ENCODE measurements at places on chromosomes 3 and 15. TPM values are rescaled to one million over a fixed set of nuclear protein-coding genes. Genes with fewer than 3 reads are reported as not detected.

DNA sequence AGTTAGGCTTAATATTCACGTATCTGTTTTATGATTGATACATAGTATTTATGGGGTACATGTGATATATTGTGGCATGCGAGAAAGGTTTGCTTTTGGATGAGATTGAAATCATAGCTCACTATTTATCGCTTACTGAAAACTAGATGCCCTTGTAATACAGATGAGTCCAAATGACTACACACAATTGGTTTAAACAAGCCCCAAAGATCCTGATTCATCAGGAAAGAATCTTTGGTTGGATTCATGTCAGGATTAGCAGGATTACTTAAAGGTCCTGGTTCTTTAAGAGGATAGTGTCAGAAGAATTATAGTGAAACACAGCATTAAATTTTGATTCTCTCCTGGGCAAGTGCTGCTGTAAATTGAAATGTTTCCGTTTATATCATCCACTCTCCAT, 18.6 kb upstream of the AADAC start:
- DNase-seq: no peak

DNA sequence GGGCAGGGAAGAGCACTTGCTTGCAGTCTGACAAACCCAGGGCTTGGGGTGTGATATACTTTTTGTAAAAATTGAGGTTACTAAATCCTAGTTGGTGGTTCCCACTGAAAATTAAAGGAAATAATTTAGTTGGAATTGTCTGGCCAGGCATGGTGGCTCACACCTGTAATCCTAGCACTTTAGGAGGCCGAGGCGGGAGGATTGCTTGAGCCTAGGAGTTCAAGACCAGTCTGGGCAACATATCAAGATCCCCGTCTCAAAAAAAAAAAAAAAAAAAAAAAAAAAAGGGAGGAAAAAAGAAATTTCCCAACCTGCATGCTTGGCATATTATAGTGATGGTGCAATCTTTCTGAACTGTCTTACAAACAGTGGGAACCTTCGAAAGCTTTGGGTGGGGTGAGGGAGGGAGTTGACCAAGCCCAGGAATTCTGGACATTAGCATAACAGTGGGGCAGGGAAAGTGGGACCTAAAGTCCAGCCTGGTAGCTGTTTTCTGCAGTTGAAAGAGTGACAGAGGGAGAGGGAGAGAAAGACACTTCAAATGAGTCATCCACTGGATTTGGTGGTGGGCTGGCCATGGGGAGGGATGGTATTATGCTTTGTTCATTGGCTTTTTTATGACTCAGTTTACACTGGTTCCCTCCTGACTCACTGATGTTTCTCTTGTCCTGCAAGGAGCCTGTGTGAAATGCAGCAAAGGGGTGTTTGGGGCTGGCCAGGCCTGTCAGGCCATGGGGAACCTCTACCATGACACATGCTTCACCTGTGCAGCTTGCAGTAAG, 41.1 kb downstream of the LIMD1 start:
- no peak for DNase-seq

Gene PP2D1
- total RNA-seq: not detected

Gene FAM174B
- 26.1 TPM for total RNA-seq

DNA sequence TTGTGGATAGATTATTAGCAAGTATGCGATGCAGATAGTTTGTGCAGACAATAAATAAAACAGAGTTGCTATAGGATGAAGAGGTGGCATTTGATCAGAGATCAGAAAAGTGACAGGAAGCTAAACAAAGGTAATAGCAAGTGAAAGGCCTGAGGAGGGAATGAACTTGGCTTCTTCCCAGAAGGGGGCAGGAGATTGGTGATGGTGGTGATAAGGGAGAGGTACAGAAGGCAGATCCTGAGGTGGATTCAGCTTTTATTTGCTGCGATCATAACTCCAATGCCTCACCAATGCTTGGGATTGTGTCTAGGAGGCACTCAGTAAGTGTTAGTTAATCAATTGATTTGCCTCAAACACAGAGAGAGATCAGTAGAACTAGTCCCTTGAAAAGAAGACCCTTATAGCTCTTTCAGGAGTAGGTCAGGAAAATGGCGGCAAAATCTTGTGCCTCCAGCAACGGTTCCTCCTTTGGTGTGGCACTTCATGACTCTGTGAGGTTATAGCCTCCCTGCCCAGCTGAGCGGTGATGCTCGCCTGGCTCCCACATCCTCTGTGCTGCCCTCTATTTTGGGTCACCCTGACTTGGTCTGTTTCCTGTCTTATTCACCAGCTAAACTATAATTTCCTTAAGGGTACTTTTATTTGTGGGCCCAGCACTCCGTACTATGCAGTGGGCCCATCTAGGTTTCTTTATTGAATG, 37.5 kb downstream of the TGFBR2 start:
- no peak for DNase-seq

GRCh38 chr3:139764936-139765335, 87.2 kb upstream of the NMNAT3 start:
- DNase-seq: no peak

DNA sequence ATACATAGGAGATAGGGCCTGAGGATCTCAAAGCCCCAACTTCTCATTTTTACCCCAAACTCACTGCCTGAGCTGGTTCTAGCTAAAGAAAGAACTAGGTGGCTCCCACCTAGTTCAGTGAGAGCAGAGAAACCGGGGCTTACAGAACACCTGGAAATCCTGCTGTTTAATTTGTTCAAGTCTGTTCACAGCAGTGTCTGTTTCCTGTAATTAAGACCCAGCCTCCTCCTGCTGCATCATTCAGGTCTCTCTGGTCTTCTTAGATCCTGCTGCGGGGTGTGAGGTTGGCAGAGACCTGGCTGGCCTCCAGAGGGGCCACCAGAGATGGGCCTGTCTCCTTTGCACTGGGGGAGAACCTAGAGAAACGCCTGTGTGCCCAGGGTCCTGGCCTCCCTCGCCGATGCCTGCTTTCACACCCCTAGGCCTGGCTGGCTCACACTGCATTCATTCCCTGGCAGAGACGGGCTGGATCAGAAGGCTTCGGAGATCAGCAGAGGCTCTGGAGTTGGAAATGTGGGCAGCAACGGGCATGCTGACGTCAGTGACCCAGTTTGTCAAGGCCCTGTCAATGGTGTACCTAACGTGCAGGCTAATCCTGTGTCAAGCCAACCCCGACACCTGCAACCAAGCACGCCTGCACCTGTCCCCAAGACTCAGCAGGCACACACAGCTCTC, 4.9 kb upstream of the CHRNA3 start:
- DNase-seq: no peak

Gene TRIM42
- total RNA-seq: not detected

DNA sequence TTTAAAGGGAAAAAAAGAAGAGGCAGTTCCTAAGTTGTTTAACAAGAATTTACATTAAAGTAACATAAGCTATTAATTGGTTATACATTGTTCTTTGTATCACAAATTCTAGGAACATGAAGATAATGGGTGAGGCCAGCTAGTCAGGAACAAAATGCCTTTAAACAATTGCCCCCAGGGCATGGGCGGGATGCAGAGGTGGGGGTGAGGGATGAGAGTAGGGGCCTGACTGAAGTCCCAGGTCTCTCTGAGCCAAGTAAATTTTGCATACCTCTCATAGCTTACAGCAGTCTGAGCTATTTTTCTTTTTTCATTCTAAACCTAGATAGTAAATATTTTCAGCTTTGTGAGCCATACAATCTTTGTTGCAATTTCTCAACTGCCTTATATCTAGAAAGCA, 77.8 kb upstream of the RNU6-1 start:
- DNase-seq: no peak

All from urinary bladder (tissue), 4 donors.